Breast epithelium (tissue), 4 donors: ENCODE measurements at places on chromosomes 2 and 18. TPM values are rescaled to one million over a fixed set of nuclear protein-coding genes. Genes with fewer than 3 reads are reported as not detected.

DNA sequence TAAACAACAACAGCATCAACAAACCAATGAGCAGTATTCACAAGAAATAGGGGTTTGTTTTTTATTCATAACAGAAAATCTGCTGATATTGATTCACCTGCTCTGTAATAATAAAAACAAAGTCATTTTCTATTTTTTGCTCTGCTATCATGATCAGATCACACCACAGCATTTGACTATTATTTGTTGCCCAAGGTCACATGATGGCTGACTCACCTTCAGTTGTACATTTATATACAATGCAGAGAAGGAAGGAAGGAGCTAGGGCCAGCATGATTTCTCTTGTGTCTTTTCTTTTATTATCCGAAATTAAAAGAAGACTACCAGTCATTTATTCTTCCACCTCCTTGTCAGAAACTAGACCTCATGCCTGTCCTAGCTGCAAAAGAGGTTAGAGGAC, 1427.7 kb upstream of the CELF4 start:
- no peak overlapping the region for H3K4me3 ChIP-seq
- H3K27ac ChIP-seq, result no peak overlapping the region
- H3K36me3 ChIP-seq, result no peaks in the 10 kb centered on the region

DNA sequence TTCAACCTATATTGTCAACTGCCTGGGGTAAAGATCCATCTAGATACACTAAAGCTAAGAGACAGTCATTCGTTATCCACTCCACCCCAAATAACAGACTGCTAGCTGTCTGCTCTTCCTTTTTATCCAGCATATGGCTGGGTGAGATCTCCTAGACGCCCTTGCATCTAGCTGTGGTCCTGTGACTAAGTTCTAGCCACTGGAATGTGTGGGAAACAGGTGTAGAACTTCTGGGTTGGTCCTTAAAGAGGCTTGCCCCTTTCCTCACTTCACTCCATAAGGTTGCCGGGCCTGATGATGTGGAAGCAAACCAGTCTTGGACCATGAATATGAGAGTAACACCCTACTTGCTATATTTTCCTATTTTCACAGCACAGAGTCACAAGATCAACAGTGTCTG, 3.2 kb downstream of the COA5 start:
- no peak overlapping the region for H3K4me3 ChIP-seq
- no peaks in the 10 kb centered on the region for H3K27me3 ChIP-seq
- H3K27ac ChIP-seq, result no peak overlapping the region

GRCh38 chr2:15691586-15692310, 100.1 kb downstream of the DDX1 start:
- H3K27me3 ChIP-seq, result no peaks in the 10 kb centered on the region
- no peak overlapping the region for H3K27ac ChIP-seq
- H3K4me3 ChIP-seq, result no peak overlapping the region
- H3K4me1 ChIP-seq, result no peaks in the 10 kb centered on the region

The CYB5A gene
- 300 TPM for total RNA-seq
